Cerebellar nuclear complex (tissue), 1 donor: ENCODE measurements at places on chromosomes 7 and 10.

GRCh38 chr7:27430105-27430504 lies 187.5 kb downstream of the EVX1 start:
- no peak for DNase-seq

GRCh38 chr7:94972296-94972695 lies 64.9 kb downstream of the PPP1R9A start:
- DNase-seq: no peak

- no peak for DNase-seq
Observed at GRCh38 chr7:50142425-50143017, 49.5 kb upstream of the ZPBP start.

GRCh38 chr10:91742229-91742628 lies 56.0 kb upstream of the TNKS2 start:
- DNase-seq: no peak

DNA sequence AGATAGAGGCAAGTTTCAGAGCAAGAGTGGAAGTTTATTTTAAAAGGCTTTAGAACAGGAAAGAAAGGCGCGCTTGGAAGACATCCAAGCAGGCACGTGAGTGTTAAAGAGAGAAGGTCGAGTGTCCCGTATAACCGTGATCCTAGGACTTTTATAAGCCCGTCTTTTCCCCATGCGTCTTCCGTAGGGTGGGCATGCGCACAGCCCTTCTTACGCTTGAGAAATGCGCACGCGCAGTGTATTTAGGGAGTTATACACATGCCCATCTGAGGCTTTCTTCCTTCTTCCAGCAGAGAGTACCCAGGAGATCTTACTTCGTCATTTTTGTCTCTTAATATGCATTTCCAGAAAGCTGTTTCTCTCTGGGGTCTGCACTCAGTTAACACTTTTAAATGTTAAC lies 52.4 kb downstream of the CALD1 start:
- no peak for DNase-seq

GRCh38 chr10:72173619-72174296 lies 42.1 kb upstream of the ANAPC16 start:
- no peak for DNase-seq

DNA sequence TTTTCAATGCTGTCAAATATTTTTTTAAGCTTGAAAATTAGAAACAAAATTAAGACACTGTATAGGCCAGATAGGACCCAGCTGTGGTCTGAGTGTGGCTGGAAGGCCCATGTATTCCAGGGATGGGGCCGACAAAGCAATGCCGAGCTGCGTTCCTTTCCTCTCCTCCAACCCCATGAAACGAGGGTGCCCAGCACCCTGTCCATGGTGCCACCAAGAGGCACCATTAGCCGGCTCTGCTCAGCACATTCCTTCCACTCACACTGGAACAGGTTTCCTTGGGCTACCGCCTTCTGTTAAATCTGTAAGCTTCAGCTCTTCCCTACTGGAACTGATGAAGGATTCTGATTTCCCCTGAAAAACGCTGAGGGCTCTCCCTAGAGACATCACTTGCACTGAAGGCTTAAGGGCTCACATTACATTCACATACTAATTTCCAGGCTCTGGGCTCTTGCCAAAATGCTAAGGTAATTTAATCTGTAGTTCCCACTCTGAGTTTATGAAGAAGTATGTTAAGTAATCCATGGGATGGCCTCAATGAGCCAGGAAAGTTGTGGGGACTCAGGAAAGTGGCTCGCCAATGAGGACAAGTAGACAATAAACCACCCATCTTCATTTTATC lies 73.7 kb upstream of the CAMK2B start:
- no peak for DNase-seq

DNA sequence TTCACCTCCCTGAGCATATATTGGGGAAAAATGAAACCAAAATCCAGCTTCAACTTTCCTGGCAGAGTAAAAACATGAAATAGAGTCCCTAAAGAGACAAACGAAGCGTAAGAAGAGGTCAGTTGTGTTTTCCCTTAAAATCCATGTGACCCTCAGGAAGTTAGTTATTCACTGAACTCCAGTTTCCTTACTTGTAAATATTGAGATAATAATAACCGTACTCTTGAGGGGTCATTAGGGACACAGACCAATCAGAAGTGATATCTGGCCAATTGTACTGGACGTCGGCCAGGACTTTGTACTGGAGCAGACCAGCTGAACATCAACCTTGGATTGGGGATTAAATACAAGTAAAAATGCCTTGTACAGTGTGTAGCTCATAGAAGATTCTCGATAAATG lies 167.0 kb downstream of the GATA3 start:
- DNase-seq: no peak

DNA sequence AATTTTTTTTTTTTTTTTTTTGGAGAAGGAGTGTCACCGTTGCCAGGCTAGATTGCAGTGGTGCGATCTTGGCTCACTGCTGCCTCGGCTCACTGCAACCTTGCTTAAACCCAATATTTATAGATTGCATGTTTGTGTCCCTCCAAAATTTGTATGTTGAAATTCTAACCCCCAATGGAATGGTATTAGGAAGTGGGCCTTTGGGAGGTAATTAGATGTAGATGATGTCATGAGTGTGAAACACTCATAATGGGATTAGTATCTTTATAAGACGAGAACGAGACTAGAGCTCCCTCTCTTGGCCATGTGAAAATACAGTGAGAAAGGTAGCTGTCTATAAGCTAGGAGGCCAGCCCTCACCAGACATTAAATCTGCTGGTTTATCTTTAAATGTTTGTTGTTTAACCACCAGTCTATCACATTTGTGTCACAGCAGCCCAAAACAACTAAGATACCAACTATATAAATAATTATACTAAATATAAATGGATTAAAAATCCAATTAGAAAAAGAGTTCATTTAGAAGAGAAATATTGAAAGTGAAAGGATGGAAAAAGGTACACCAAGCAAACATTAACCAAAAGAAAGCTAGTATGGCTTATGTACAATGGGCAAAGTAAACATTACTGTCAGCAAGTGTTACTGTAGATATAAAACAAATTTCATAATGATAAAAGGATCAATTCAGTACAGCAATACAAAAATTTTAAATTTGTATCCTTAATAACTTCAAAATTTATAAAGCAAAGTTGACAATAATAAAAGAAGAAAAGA lies 9.3 kb downstream of the TCAF1 start:
- DNase-seq: no peak

DNA sequence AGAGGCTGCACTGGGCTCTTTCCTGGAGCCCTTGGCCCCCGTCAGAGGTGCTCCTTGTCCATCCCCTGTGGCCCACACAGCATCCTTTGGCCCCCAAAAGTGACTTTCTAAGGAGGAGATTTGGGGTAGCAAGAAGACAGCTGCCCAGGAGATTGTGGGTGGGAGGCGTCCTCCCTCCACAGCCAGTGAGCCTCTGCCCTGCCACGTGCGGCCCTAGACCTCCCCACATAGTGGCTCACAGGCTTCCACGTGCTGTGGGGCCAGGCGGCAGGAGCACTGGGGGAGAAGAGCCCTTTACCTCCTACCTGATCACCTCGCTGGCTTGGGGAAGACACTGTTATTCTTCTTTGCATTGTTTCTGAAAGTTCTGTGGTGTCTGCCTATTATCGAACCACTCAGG lies 178.8 kb downstream of the TCERG1L start:
- no peak for DNase-seq

- DNase-seq: no peak
Observed at GRCh38 chr10:74916283-74916682, 89.9 kb downstream of the KAT6B start.

DNA sequence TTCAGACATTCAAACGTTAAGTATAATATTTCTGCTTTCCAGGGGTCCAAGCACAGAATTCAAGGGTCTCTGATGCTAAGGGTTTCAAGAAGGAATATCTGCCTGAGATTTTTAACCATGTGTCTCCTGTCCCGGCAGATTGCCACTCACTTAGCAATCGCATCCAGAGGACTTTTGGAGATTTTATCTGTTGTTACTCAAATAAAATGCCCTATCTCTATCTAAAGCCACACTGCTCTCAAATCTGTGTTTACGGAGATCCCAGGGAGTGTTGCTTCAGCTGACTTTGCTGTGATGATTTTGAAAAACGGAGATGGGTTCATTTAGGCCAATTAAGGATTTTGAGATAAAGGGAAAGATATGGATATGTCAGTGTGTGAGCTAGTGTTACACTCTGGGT lies 359.9 kb downstream of the DGKB start:
- DNase-seq: no peak

DNA sequence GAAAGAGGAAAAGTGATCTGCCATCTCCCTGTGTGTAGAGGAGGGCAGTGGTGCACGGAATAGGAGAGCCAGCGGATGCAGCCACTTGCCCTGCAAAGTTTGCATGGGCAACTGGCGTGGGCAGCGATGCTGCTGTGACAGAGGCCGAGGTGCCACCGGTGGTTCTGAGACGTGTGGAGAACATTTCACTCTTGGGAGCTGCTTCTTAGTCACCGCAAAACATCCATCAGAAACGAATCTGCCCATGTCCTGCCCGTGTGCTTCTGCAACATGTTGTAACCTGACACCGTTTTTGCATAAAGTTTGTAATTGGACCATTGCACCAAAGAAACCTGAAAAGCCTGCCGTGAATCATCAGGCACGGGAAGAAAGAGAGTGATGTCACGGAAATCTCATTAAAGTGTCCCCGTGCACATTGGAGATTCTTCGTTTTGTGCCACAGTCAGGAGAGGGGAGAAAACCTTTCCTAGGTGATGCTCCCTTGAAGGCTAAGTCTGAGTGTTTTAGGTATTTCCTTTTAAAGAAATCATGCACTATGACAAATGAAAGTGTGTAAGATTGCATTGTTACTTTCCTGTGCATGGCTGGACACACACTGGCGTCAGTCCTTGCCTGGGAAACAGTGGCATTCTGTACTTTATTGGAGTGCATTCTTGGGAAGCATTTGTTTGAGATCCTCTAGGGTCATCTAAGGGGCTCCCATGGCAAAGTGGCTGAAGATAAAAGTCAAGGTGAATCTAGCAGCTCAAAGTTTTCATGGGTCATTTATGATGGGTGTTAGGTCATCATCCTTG lies 302.6 kb downstream of the KLF6 start:
- DNase-seq: no peak

DNA sequence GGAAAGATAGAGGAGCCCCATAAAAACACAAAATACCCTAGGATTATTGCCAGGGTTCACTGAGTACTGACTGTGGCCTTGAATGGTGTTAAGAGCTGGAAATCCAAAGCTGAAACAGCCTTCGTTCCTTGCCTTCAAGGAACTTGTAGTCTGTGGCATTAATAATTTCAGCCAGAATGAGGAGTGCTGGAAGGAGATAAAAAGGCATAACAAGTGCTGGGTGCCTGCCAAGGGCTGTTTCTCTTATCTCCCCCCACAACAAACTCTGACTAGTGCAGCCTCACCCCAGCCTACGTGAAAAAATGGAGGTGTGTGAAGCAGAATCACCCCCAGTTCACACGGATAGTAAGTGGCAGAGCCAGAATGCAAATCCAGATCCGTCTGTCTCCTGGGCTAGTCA lies 199.1 kb upstream of the LYZL2 start:
- DNase-seq: no peak

DNA sequence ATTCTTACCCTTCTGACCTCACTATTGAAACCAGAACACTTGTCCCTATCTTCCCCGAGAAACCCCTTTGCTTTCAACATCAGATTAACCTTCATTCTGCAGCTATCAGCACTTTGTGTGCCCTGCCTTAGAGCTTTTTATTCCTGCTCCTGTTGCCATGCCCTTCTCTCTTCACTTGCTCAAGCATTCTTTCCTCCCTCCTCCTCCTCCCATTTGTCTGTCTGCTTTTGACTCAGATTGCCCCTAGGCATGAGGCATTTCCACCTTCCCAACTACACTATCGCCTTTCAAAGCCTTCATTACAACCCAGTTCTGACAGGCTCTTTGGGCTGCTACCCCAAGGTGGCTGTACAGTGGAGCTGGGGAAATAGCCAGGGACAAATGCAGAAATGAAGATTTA lies 143.3 kb downstream of the SLC25A13 start:
- no peak for DNase-seq

GRCh38 chr7:33979807-33980355 lies 74.5 kb downstream of the BMPER start:
- DNase-seq: no peak

GRCh38 chr7:134750083-134751062 lies 29.1 kb upstream of the CALD1 start:
- no peak for DNase-seq

GRCh38 chr10:49387071-49387470 lies 8.8 kb downstream of the DRGX start:
- DNase-seq: no peak

DNA sequence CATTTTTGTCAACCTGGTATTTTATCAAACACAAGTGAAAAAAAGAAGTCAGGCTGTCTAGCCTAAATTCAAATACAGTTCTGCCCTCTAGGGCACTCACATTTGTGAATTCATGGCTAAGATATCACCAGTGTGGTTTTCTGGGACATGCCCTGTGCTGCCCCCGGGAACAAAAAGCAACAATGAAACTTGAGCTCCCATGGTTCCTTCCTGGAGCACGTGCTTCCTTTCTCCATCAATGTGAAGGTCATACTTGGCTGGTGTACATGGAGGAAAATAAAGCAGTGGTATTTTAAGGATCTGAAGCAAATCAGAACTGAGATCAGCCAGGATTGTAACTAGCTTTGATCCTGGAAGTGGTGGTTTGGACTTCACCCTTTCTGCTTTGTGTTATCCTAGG lies 128.9 kb upstream of the FRMD4A start:
- DNase-seq: no peak

DNA sequence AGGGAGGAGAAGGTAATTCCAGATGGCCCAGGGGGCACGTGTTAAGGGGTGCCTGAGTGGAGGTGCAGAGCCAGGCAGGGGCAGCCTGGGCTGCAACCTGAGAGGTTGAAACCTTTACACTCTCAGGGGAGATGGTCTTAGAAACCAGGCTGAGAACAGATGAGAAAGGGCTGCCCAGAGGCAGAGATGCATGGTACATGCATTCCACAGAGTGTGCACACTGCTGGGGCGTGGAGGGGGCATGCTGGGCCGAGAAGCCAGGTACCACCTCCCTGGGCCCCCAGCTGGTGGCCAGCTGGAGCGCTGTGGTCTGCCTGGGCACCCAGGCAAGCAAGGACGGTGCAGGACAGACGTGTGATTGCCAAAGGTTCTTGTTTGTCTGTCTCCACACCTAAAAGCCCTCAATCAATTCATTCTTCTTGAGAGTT lies 14.1 kb upstream of the CSGALNACT2 start:
- DNase-seq: no peak

DNA sequence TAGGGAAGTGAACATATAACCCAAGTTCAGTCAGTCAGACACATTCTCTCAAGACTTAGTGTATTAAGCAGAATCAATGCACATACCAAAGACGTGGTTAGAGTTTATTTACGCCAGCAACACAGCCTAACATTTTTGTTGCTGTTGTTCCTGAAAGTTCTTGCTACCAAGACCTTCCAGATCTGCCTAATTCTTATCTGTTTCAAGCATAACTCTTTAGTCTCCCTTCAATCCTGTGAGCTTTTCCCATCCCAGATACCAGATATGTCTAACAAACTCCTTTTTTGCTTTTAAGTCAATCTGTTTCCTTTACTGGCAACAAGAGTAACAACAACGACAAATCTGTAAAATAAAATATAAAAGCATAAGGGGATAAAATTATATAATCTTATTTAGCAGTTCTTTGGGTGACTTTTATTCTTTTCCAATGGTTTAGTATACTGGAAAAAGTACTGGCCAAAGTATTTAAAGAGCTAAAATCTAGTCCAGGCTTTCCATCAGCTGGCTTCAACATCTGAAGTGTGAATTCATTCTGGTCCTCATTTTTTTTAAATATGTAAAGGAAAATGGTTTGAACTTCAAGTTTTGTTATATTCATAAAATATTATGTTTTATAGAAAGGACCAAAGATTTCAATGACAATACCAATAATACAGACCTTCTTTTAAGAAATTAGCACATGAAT lies 193.8 kb downstream of the IMMP2L start:
- no peak for DNase-seq

- no peak for DNase-seq
Observed at GRCh38 chr10:8527773-8528172, 473.3 kb downstream of the GATA3 start.

- DNase-seq: no peak
Observed at GRCh38 chr7:132317701-132318351, 258.4 kb downstream of the PLXNA4 start.
